CD4-positive, alpha-beta T cell treated with Interleukin-4 for 4 hours (primary cell): ENCODE measurements at places on chromosomes 11 and 22.

- DNase-seq: no peak
Observed at GRCh38 chr11:932435-932834, 6.8 kb downstream of the AP2A2 start.

- no peak for DNase-seq
Observed at GRCh38 chr11:74755395-74755995, 6.8 kb downstream of the RNF169 start.

DNA sequence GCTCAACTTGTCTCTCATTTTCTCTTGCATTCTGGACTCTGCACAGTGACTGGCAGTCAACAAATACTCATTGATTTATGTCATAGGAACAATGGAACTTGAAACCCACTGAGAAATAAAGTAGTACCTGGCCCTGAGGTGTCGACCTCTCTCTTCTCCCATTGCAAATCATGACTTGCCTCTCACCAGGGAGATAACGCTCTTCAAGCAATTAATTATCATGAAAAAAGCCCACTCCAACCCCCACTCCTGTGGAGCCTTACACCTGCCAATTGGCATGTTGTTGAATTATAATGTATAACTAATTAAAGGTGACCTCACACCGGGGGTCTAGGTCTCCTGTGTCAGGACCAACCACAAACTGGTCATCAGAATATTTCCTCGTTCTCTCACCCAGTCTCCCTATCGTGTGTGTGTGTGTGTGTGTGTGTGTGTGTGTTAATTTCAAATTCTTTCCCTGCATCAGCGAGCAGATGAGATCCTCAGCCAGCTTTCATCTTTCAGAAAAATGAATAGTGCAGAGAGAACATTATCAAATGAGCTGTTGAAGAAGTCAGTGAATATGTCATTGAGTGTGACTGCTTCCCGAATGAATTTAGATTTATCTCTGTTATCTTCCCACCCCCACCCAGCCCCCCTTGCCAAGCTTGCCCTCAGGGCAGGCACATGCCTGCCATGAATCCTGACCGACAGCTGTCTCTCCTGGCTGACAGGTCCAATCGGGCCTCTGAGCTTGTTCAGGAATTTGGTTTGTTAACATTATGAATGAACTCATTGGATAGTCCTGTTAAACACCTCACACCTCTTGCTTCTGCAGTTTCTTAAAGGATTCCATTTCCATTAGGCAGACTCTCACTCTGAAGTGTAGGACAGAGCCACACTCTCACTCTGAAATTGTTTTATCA, 357.4 kb downstream of the INSC start:
- no peak for DNase-seq

DNA sequence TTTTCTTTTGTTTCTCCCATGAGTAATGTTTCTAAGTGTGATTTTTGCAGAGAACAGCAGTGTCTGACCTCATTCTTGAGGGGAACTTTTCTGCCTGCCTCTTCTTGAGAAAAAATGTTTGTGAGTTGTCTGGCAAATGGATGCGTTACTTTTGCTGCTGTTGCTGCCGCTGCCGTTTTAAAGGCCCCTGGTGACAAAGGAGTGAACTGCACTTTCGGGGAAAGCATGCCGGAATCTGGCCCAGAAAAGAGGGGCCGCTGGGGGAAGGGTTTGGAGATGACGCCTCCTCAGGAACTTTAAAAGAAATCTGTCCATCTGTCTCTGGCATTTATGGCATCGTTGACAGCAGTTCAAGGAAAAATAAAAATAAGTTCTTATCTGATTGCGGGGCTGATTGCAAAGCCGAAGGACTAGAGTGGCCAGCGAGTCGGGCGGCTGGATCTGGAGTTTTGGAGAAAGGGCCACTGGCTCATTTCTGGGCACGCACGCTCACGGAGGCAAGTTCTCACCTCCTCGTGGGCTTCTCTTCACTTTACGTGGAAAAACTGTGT, 16.5 kb downstream of the ZBTB16 start:
- DNase-seq: peak; percentile 70

GRCh38 chr11:45085646-45086501, 60.6 kb upstream of the PRDM11 start:
- no peak for DNase-seq

GRCh38 chr11:36688132-36688531, 90.1 kb upstream of the RAG2 start:
- no peak for DNase-seq

- DNase-seq: no peak
Observed at GRCh38 chr22:31707519-31707918, 42.4 kb downstream of the PRR14L start.

GRCh38 chr11:77654770-77655434, 17.3 kb upstream of the CLNS1A start:
- no peak for DNase-seq

- DNase-seq: no peak
Observed at GRCh38 chr11:39145346-39145745, 2314.1 kb downstream of the LRRC4C start.

DNA sequence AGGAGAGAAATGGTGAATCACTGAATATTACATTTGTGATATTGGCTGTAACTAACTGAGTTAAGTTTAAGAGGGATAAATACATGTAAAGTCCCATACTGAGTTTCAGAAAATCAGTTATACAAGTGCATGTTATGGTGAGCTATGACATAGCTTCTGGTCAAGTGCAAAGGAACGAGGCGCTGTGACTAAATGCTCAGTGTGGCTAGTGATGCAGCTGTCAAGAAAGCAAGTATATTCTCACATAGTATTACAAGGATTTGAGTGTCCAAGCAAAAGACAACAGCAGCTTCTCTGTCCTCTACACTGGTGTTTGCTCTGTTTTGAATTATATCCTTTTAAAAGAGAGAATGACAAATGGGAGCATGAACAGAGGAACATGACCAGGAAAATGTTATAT, 40.1 kb downstream of the CSRP3 start:
- DNase-seq: no peak

DNA sequence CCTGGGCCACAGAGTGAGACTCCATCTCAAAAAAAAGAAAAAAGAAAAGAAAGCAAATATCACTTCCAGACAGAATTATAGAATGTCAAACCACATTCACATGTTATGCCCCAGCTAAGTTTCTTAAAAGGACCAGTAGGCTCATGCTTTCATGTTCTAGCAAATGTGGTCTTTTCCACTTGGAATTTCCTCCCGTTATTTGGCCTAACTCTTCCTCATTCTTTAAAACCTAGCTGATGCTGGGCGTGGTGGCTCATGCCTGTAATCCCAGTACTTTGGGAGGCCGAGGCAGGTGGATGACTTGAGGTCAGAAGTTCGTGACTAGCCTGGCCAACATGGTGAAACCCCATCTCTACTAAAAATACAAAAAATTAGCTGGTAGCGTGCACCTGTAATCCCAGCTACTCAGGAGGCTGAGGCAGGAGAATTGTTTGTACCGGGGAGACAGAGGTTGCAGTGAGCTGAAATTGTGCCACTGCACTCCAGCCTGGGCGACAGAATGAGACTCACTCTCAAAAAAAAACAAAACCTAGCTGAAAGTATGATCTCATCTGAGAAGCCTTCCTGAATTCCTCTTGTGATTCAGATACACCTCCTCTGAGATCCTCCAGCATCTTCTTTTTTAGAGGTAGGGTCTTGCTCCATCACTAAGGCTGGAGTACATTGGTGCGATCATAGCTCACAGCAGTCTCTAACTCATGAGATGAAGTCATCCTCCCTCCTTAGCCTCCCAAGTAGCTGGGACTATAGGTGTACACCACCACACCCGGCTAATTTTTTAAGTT, 50.4 kb downstream of the FCHSD2 start:
- DNase-seq: no peak

- no peak for DNase-seq
Observed at GRCh38 chr22:37842015-37842793, 1.9 kb downstream of the ANKRD54 start.

DNA sequence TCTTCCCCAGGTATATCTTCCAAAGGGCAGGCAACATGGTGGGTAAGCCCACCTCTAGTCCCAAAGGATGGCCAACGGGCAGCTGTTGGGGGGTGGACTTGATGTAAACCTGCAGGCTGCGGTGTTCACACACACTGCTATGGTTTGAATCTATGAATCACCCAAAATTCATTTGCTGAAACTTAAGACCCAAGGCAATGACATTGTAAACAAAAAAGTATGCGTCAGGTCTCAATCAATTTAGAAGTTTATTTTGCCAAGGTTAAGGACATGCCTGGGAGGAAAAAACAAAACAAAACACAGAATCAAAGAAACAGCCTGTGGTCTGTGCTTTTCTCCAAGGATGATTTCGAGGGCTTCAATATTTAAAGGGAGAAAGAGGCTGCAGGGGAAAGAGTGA, 18.3 kb downstream of the RCN1 start:
- DNase-seq: no peak

DNA sequence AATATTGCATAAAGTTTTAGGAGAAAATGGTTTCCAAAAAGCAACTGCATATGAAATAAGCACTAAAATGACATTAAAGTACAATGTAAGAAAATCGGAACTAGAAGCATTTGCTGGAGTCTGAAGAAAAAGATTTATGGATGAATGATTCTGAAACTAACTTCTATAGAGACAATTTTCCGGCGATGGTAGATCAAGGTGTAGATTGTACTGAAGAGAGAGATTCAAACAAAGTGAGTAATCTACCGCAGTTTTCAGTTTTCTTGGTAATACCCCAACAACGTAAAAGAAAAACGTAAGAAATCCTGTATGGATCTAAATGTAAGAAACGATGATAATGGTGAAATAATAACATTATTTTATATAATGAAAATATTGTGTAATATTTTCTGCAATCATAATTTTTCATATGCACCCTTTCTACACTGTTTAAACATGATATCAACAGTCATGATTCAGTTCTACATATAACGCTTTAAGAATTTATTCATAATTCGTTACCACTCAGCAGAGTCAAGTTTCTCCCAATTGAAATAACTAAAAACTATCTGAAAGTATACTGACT, 1.8 kb upstream of the CDPF1 start:
- DNase-seq: no peak

- no peak for DNase-seq
Observed at GRCh38 chr11:73248526-73249185, 23.5 kb upstream of the P2RY6 start.

DNA sequence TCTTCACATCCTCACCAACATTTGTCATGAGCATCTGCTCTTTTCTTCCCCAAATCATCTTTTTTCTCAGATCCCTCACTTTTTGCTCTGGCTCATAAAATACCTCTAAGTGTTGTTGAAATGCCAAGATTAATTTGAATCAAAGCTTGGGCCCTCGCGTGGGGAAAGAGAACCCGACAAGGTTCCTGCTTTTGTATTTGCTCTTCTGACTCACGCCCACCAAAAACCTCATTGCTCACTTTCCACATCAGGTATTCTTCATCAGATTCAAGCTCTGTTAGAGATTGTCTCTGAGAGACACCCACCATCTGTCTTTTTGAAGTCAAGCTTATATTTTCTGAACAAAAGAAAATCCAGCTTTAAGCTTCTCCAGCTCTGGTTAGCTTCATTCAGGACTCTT, 52.9 kb upstream of the FBXO3 start:
- DNase-seq: no peak
